A673 (cell line): ENCODE measurements at places on chromosomes 16 and 17. TPM values are rescaled to one million over a fixed set of nuclear protein-coding genes. Genes with fewer than 3 reads are reported as not detected.

SCPEP1 gene
- total RNA-seq: 31.8 and 40.1 TPM in 2 replicates

- no peaks in the 10 kb centered on the region for H3K27me3 ChIP-seq
- no peak for DNase-seq
- no peak overlapping the region for H3K27ac ChIP-seq
These were observed 4.2 kb downstream of the CDK3 start for GRCh38 chr17:76004750-76005262.

DNA sequence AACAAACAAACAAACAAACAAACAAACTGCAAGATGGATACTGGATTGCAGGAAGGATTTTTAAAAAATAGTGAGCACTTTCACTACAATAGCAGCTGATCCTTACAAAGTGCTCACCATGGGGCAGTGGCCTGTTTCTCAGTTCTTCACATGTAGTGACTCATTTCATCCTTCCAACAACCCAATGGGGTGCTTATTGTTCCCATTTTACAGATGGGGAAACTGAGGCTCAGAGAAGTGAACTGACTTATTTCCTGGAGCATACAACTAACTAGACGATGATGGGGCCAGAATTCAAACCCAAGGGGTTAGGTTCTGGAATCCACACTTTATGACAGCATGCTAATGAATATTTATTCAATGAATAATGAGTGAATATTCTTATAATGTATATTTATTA is 61.2 kb downstream of the MYH11 start:
- no peaks in the 10 kb centered on the region for H3K27me3 ChIP-seq
- DNase-seq: no peak
- no peaks in the 10 kb centered on the region for H3K4me1 ChIP-seq
- H3K4me3 ChIP-seq: no peak overlapping the region
- H3K36me3 ChIP-seq: no peaks in the 10 kb centered on the region
- H3K27ac ChIP-seq: no peak overlapping the region

GRCh38 chr17:2705263-2705662 is 6.3 kb downstream of the CLUH start:
- DNase-seq: no peak
- H3K4me3 ChIP-seq: no peak overlapping the region
- H3K27me3 ChIP-seq: no peaks in the 10 kb centered on the region
- peaks cover 37% of the 10 kb centered on the region for H3K36me3 ChIP-seq

DNA sequence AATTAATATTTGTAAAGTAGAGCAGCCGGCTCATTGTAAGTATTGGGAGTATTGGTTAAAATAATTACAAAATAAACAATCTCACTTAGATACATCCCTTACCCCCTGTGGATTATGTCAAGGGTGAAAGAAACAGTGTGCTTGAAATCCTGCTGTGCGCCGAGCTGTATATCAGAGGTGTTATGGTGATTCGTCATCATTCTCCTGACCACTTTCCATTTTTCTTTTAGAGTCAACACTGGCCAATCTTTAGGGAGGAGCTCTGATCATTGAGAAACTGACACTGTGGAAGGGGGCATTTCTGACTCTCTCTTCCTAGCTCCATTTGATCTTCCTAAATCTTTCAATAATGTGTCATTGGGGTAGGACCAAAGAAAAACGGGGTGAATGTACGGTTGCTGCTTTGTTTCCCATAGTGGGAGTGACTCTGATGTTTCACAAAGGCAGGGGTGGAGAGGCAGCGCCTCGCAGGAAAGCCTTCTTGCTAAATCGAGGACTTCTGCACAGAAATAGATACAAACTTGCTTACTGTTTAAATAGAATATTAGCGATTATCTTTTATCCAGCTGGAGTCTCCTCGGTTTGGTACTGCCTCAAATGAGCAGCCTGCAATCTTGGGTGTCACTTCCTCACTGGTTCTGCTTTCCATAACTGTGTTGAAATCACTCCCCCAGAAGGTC is 123.4 kb downstream of the PRKCB start:
- no peaks in the 10 kb centered on the region for H3K27me3 ChIP-seq
- no peak for DNase-seq
- H3K4me1 ChIP-seq: peaks cover 30% of the 10 kb centered on the region
- H3K27ac ChIP-seq: peak overlapping the region; percentile 44
- H3K4me3 ChIP-seq: no peak overlapping the region
- H3K36me3 ChIP-seq: peaks cover 11% of the 10 kb centered on the region

GRCh38 chr17:36184023-36184765 is 7.8 kb upstream of the TBC1D3B start:
- no peak for DNase-seq
- no peaks in the 10 kb centered on the region for H3K36me3 ChIP-seq
- no peaks in the 10 kb centered on the region for H3K4me1 ChIP-seq
- no peak overlapping the region for H3K4me3 ChIP-seq
- H3K27me3 ChIP-seq: no peaks in the 10 kb centered on the region
- no peak overlapping the region for H3K27ac ChIP-seq

DNA sequence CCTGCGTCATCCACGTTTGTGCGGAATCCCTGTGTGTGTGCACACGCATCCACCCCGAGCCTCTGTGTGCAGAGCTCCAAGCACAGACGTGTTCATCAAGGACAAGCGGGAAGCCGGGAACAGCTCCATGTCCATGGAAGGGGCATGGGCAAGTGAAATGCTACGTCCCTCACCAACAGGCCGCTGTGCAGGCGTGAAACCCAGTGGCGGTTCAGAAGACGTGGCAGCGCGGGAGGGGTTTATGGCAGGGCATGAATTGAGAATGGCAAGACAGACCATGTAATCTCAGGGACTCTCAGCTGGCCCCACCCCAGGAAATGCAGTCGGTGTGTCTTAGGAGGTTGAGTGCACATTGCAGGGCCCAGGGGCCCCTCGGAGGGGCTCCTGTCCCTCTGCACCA is 52.7 kb downstream of the TBC1D16 start:
- H3K4me1 ChIP-seq: peaks cover 27% of the 10 kb centered on the region
- no peaks in the 10 kb centered on the region for H3K36me3 ChIP-seq
- no peak overlapping the region for H3K27ac ChIP-seq
- H3K27me3 ChIP-seq: no peaks in the 10 kb centered on the region
- no peak overlapping the region for H3K4me3 ChIP-seq

GRCh38 chr16:20743591-20743990 is 2.0 kb upstream of the THUMPD1 start:
- no peak overlapping the region for H3K4me3 ChIP-seq
- H3K27me3 ChIP-seq: no peaks in the 10 kb centered on the region
- peaks cover 3% of the 10 kb centered on the region for H3K36me3 ChIP-seq
- H3K27ac ChIP-seq: no peak overlapping the region

- no peak overlapping the region for H3K27ac ChIP-seq
- no peaks in the 10 kb centered on the region for H3K4me1 ChIP-seq
- no peak overlapping the region for H3K4me3 ChIP-seq
- H3K36me3 ChIP-seq: no peaks in the 10 kb centered on the region
These were observed 642 bp upstream of the NEUROD2 start for GRCh38 chr17:39608142-39608981.

DNA sequence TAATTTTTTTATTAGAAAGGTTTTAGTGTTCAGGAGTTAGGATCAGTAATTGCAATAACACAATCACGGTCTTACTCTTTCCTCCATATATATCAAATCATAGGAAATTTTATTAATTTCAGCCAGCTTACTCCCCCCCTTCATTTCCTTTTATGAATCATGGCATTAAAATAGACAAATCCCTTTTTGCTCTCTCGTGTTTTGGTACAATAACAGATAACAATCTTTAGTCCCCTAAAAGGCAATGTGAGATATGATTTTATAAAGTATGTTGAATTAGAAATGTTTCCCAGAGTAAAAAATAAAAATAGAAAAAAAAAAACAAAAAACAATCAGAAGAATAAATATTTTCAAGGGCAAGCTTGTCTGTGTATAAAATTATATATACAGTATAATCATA is 42.6 kb upstream of the RHOT1 start:
- H3K27me3 ChIP-seq: no peaks in the 10 kb centered on the region
- H3K36me3 ChIP-seq: no peaks in the 10 kb centered on the region
- no peak overlapping the region for H3K4me3 ChIP-seq
- no peak for DNase-seq
- no peak overlapping the region for H3K27ac ChIP-seq

DNA sequence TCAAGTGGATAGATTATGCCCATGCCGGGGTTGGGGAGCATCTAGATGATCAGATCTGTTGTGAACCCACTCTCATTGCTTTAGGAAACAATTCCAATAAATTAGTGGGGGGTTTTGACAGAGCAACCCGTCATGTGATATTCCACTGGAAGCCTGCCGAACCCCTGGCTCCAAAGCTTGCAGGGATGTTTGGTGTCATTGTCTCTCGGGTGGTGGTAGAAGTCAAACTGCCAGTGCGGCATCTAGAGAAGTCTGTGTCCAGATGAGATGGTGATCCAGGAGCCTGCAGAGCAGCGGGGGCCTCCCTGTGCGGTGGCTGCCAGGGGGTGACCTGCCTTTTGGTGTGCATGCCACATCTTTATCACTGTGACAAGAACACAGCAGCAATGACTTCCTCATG is 91.7 kb downstream of the SHISA6 start:
- H3K27ac ChIP-seq: peak overlapping the region; percentile 39
- DNase-seq: no peak
- peaks cover 47% of the 10 kb centered on the region for H3K4me1 ChIP-seq
- H3K27me3 ChIP-seq: no peaks in the 10 kb centered on the region

GRCh38 chr17:82049521-82049971 is 2.1 kb downstream of the RFNG start:
- no peak overlapping the region for H3K4me3 ChIP-seq
- no peak overlapping the region for H3K27ac ChIP-seq
- peaks cover 28% of the 10 kb centered on the region for H3K36me3 ChIP-seq
- no peaks in the 10 kb centered on the region for H3K27me3 ChIP-seq

GRCh38 chr17:30203471-30203981 is 32.0 kb downstream of the SLC6A4 start:
- H3K4me3 ChIP-seq: no peak overlapping the region

DNA sequence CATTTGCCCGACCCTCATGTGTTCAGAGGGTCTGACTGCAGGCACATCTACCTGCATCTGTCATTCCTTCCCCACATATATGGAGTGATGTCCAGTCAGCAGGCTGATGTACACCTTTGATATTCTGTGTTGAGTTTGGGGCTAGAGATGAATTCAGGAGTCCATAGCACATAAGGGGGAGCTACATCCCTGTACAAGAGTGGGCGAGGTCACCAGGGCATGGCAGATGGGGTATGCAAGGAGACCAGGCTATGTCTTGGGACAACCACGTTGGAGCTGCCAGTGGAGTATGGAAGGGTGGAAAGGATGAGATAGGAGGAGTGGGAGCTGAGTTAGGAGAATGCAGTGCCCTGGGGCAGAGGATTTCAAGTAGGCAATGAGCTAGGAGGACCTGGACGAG is 15.0 kb downstream of the SMPD3 start:
- no peak overlapping the region for H3K4me3 ChIP-seq
- H3K27ac ChIP-seq: no peak overlapping the region
- H3K36me3 ChIP-seq: no peaks in the 10 kb centered on the region

- no peaks in the 10 kb centered on the region for H3K27me3 ChIP-seq
- H3K4me1 ChIP-seq: peaks cover 10% of the 10 kb centered on the region
- peaks cover 13% of the 10 kb centered on the region for H3K36me3 ChIP-seq
- H3K4me3 ChIP-seq: no peak overlapping the region
These were observed 31.0 kb downstream of the PSMD12 start for GRCh38 chr17:67335245-67335835.

DNA sequence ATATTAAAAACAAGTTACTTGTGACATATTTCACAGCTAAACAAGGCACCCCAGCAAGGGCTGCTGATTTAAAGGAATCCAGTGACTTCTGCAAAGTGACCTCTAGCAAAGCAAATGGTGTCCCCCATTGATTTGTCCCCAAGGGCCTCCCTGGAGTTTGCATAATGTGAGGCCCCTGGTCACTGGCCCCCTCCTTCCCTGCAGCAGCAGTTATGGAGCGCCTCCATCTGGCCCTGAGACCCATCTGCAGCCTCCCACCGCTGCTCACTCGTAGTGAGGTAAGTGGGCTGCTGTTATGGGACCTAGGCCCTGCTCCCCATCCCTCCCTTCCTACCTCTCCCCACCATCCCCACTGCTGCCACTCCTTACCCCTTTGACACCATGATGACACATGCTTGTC is 19.6 kb upstream of the EEF2K start:
- DNase-seq: no peak
- H3K4me1 ChIP-seq: peaks cover 10% of the 10 kb centered on the region
- no peak overlapping the region for H3K4me3 ChIP-seq

DNA sequence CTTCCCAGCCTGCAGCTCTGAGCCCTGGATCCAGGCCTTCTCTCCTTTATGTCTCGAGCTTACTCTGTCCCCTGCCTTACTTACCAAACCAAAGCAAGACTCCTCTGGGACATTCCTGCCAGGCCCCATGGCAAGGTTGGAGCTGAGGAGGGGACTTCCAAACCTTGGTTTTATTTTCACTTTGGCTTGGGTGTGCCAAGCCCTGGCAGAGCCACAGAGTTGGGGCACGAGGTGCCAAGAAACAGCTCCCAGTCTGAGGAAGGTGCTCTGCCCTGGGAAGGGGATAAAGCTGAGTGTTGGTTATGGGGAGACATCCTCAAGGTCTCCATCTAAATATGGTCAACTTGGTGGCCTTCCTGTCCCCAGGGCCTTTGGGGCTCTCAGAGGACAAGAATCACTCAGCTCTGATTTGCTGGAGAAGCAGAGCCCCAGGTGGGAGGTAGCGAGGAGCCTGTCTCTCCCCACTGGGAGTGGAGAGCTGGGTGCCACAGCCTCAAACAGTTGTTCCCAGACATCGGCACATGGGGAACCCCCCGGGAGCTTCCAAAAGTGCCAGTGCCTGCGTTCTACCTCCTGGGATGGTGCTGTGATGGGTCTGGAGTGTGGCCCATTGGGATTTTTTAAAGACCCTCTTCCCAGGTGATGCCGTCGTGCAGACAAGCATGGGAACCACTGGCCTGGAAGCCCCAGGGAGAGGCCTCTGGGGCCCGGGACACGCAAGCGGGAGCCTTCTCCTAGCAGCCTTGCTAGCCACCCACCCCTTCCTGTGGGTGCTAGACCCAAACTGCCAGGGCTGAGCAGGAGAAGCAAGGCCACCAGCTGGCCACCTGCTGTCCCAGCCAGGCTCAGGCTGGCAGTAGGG is 10.3 kb downstream of the NLRC5 start:
- no peak overlapping the region for H3K27ac ChIP-seq
- no peaks in the 10 kb centered on the region for H3K36me3 ChIP-seq
- DNase-seq: no peak
- no peaks in the 10 kb centered on the region for H3K4me1 ChIP-seq

DNA sequence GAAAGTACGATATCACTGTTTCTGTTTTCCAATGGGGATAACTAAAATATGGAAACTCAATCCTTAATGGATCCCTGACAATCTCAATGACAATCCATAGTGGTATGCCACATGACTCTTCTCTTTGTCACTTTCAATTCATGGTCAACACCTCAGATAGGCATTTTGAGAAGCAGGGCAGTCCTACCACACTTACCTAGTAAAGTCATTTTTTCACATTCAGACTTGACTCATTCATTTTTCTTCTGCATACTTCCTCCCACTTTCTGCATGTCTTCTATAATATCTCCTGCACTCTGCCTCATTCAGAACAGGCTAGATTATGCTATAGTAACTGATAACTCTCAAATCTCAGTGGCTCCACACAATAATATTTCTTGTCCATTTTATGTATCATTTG is 117.5 kb downstream of the FTO start:
- no peak overlapping the region for H3K4me3 ChIP-seq
- H3K27me3 ChIP-seq: no peaks in the 10 kb centered on the region
- H3K36me3 ChIP-seq: no peaks in the 10 kb centered on the region
- no peak for DNase-seq
- no peak overlapping the region for H3K27ac ChIP-seq
